ENCODE measurements at places on chromosomes 2 and 18.

- DNase-seq, result no peak
Measured at GRCh38 chr2:128313931-128314347, 4.7 kb downstream of the HS6ST1 start.

DNA sequence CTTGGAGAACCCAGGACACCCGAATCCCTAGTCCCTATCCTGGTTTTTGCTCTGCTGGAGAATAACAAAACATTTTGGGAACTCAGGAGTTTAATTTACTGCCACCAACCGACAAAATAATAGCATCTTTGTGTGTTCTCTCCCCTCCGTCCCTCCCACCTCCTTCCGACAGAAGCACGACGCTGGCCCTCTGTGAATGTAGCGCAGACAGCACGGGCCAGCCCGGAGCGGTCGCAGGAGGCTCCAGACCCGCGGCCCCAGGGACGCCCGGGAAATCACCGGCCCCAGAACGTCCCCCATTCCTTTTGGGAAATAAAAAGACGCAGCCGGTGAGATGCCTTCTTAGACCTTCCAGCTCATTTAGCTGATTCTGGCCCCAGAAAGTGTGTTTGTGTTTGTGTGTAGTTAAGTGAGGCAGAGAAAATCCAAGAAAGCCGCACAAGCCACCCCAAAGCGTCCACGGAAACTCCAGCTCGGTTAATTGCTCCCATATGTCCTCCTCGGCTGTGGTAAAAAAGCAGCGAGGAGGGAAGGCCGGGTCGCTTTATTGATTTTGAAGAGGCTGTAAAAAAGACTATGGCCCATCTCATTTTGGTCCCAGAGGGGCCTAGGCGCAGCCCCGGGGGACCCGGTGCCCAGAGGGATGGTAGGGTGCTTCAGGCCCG, 577 bp upstream of the TANC1 start:
- peak; percentile 62 for DNase-seq

GRCh38 chr2:109317471-109318095, 188.6 kb downstream of the SH3RF3 start:
- no peak for DNase-seq

DNA sequence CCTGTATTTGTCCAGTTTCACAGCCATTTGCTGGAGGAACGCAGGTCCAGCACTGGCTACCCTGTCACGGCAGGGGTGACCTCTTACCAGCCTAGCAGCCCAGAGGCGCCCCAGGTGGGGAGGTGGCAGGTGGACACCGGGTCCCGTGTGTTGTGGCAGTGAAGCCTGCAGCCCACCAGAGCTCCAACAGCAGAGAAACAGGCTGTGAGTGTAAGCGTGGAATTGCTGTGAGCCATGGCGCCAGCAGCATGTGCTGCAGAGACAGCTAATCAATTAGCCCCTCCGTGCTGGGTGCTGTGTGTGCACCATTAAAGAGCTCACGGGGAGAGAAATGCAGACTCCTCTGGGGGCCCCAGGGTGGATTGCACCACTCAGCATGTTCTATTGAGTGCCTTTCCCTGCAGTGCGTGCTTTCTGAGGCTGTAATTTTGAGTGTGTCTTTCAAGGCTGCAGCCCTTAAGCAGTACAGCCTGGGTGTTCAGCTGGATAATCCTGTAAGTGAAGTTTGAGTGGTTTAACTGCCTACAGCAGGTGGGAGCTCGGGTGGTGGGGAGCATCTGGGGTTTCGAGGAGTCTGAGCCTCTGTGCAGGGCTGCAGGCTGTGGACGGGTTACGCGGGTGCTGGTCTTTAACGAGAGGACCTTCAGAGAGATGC, 15.9 kb downstream of the RTP5 start:
- DNase-seq, result no peak

- no peak for DNase-seq
Measured at GRCh38 chr18:21735452-21736015, 5.1 kb upstream of the MIB1 start.

- no peak for DNase-seq
Measured at GRCh38 chr2:189302274-189302948, 122.8 kb upstream of the COL5A2 start.

DNA sequence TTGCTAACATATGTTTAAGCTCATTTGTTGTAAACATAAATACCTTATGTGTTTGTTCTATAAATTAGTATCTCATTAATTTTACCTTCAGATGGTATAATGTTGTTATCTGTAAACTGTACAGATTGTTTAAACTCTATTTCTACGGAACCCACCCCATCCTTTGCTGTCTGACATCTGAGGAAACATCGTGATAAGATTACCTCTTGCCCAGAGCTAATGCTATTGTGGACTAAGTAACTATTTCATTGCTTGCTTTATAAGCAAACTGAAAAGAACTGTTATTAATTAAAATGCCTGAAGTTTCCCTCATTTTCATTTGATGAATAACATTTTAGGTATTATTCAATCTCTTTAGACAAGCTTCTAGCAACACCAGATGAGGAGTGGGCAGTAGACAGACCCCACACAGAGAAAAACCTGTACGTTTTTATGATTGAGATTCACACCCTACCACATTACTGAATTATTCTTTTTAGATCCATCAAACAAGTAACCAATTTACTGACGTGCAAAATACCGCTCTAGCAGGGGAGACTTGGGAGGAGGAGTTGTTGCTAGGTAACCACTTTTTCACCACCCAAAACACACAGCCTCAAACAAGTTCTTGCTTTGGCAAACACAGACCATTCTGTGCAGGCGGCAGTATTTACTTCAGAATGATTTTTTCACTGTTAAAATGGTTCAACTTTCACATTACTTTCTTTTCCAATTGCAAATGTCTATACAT, 1.9 kb upstream of the SYT4 start:
- no peak for DNase-seq

DNA sequence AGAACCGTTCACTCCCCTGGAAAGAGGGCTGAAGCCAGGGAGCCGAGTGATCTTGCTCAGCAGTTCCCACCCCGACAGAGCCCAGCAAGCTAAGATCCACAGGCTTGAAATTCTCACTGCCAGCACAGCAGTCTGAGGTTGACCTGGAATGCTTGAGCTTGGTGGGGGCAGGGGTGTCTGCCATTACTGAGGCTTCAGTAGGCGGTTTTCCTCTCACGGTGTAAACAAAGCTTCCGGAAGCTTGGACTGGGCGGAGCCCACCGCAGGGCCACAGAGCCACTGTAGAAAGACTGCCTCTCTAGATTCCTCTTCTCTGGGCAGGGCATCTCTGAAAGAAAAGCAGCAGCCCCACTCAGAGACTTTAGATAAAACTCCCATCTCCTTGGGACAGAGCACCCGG, 180.8 kb downstream of the WDR7 start:
- DNase-seq, result no peak

- no peak for DNase-seq
Measured at GRCh38 chr2:120445449-120446143, 99.7 kb downstream of the INHBB start.

DNA sequence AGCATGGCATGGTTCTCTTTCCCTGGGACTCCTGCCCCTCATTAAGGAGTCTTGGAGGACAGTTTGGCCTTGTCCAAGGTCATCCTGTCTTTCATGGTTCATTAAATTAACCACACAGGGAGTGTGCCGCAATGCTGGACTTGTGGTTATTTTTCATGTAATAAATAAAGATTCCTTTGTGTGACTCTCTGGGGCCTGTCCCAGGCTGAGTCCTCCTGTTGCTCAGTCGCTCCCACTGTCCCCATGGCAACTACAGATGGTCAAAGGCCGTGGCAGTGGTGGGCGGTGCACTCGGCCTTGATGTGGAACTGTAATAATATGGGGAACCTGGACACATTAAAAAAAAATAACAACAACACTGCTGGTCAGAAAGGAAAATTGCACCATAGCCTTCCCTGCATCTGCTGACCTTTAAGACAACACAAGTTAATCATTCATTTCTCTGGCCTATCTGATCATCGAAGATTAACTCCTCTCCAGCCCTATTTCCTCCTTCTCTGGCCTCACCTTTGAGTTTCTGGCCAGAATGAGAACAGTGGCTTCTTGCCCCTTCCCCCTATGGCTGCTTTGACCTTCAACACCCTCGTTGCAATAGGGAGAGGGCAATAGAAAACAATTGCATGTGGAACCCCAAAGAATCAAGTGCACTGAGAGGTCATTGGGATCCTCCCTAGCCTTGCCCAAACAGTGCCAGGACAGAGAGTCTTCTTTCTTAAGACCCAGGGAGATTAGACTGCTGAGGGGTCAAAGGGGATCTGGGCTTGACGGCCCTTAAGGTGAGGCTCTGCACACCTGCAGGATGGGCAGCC, 44.7 kb downstream of the PSD4 start:
- no peak for DNase-seq

GRCh38 chr18:43542016-43542415, 264.7 kb upstream of the SYT4 start:
- DNase-seq, result no peak

DNA sequence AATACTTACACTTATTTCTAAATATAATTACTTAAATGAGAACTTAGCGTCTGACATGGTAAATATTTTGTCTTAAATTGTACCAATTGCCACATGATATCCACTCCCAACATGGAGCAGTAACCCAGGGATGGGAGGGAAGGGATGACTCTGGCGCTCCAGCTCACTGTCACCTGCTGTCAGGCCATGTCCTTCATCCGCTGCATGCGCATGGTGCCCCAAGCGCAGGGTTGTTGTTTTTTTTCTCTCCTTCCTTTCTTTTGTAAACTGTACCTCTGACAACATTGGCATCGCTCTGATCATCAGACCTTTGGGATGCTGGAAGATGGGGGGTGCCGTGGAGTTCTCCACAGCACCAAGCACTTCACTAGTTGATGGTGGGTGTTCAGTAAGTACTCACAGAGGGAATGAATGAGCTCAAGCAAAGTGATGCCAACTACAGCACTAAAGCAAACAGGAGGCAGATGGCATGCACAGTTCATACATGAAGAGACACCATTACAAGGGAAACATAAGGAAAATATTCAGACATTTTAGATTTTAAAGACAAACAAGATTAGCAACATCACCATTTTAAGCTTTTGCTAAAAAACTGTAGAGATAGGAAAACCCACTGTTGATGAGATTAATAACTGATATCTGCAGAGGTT, 247.8 kb downstream of the GBX2 start:
- DNase-seq, result no peak

DNA sequence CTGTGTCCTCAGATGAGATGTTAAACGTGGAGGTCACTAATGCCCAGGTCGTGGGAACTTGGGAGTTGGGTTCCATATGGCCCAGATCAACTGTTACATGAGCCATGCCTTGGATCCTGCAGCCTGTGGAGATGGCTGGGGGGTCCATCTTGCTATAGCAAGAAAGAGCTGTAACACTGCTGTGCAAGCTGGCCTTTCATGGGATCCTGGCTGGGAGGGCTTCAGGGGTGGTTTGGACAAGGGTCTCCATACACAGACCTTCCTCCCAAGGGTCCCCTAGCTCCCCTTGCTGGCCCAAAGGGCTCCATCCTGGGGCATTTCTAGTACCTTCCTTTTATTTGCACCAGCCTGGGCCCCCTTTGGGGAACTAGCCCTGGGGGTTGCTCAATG, 337.7 kb downstream of the DYSF start:
- no peak for DNase-seq

- DNase-seq, result no peak
Measured at GRCh38 chr2:217559084-217559483, 443.7 kb downstream of the TNS1 start.

DNA sequence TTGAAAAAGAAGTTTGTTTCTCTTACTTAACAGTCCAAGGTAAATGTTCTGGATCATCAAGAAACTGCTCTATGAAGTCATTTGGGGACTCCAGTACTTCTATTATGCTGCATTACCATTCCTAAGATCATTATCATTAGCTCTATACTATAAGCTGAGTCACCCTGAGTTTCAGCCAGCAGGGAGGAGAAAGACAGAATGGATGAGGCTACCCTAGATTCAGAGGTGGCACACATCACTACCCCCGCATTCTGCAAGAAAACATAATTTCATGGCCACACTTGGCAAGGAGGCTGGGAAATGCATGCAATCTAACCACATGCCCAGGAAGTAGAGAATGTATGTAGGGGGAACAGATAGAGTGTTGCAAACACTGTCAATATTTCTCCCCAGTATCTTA, 16.6 kb upstream of the LNPK start:
- no peak for DNase-seq

DNA sequence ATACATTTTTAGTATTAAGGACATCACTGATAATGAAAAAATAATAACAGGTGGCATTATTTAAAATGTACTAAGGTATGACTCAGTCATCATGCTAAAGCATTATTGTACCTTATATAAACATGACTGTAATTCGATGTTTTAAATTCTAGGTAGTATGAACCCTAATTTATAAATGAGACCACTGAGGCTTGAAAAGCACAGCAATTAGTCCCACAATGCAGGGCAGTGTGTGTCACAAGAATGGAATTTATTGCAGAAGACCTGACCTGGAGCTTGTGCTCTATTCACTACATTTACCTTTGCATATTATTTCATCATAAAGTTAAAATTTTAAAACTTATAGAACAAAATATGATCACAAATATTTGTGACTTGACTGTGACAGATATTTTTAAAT, 358.5 kb upstream of the DSEL start:
- no peak for DNase-seq

DNA sequence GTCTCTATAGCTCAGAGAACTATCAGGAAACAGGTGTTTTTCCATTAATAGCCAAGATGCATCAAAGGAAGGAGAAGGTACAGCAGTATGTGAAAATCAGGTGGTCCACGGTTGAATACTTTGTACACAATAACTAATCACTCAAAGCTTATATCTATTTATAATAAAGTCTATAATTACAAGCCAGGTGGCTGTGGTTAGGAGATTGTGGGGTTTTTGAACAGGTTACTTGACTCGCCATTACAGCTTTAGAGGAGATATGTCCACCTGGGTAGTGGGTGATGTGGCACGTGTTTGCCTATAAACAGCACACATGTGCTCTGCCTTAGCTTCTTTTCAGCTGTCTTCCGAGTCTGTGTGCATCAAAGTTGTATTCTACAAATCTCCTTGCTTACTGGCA, 892.2 kb upstream of the ZEB2 start:
- no peak for DNase-seq

DNA sequence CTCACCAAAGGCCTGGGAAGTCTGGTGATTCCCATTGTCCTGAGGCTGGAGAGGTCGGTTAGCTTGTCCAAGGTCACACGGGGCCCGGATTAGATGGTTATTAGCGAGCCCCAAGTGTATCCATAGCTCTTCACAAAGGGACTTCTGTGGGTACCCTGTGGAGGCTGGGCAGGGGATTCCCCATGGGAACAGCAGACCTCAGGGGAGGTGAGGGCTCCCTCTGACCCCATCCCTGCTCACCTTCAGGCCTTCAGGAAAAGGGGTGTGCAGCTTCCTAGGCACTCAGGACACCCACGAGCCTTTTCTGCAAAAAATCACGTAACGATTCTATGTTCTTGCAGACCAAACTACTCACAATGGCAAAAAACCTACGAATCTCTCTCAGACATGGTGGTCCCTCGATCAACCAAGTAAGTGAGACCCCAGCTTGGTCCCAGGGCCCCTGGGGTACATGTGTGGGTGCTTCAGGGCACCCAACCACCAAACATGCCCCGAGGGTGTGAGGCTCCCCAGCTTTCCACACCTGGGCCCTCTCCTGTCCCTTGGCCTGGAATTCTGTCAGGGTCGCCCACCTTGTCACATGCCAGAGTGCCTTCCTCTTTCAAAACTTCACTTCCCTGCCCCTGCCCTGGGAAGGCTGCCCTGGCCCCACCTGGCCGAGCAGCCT, 40.3 kb downstream of the PDIA6 start:
- no peak for DNase-seq

- DNase-seq, result no peak
Measured at GRCh38 chr2:234469251-234469845, 27.5 kb downstream of the ARL4C start.

- DNase-seq, result no peak
Measured at GRCh38 chr18:26772691-26773090, 92.8 kb downstream of the AQP4 start.
